ENCODE measurements at places on chromosomes 12 and 14.

GRCh38 chr14:67360470-67361206 lies 510 bp downstream of the EIF2S1 start:
- DNase-seq: no peak

GRCh38 chr12:121514184-121514742 lies 66.6 kb downstream of the KDM2B start:
- DNase-seq: no peak

DNA sequence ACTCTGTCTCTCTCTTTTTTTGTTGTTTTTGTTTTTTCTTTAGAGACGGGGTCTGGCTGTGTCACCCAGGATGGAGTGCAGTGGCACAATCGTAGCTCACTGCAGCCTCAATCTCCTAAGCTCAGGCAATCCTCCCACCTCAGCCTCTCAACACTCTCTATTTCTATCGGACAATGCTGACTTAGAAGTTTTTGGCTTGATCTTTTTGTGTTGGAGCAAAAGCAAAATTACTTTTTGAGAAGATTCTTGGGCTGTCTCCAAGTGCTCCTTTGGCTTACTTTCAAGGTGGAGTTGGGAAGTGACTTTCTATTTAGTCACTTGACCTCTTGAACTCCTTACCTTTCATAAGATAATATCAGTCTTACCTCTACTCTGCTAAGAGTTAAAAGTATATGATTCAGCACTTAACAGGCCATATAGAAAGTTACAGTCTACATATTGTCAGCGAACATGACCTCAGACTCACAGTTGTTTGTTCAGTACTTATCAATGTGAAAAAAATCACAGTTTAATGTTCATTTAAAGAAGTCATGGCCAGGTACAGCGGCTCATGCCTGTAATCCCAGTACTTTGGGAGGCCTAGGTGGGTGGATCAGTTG lies 15.4 kb upstream of the MIA2 start:
- DNase-seq: no peak

DNA sequence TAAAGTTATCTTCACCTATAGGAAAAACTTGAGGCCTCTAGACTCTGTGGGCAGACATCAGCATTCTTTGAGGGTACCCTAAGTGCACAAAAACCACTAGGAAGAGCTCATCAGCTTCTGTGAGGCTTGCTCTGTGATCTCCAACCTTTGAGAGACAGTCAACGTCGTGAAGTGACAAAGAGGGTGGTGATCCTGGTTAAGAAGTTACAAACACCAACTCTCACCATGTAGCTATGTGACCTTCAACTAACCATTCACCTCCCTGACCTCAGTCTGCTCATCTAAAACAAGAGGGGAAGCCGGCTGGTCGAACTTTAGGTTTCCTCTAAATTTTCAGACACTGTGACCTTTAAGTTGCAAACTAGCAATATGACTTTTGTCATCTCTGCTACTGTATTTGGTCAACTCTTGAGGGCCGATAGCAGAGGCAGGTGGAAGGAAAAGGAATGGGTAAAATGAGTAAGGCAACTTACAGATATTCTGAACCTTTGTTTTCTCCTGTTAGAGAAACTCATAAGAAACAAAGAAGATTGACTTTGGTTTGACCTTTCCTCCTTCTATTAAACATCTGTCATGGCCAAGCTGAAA lies 103.2 kb upstream of the PARP11 start:
- no peak for DNase-seq

GRCh38 chr12:44673811-44674210 lies 202.3 kb downstream of the NELL2 start:
- no peak for DNase-seq

- DNase-seq: no peak
Observed at GRCh38 chr12:70854138-70854537, 66.4 kb downstream of the PTPRR start.

DNA sequence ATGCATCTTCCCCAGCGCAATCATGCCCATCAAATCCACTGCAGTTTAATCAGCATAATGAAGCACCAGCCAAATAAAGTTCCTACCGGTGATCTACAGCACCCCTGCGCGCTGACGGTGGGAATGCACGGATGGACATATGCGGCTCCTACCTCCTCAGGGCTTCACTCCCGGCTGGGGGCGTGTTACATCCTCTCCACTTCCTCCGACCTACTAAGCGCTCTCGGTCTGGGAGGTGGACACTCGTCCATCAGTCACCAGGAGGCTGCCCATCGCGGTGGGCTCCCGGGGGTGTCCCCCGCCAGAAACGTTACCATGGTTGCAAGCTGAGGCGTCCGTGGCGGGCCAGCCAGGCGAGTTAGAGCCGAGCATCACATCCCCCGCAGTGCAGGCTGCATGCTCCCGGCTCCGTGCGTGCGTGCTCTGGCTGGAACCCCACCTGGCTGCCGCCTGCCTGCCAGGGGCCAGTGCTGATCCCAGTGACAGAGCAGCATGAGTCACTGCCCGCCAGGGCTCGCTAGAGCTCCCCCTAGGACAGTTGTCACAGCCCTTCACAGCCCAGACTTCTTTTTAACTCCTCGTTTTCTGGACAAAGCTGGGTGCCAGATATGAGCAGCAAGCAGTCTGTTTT lies 73.0 kb downstream of the CIT start:
- no peak for DNase-seq
